ENCODE measurements at places on chromosomes 4 and X. TPM values are rescaled to one million over a fixed set of nuclear protein-coding genes. Genes with fewer than 3 reads are reported as not detected.

The CXCL8 gene
- 2.2 TPM for total RNA-seq

The STK26 gene
- 52.7 TPM for total RNA-seq

GRCh38 chrX:13396924-13397323, 77.1 kb upstream of the ATXN3L start:
- H3K27ac ChIP-seq = no peak overlapping the region
- DNase-seq = no peak
- peaks cover 3% of the 10 kb centered on the region for H3K4me1 ChIP-seq
- no peaks in the 10 kb centered on the region for H3K36me3 ChIP-seq
- H3K27me3 ChIP-seq = no peaks in the 10 kb centered on the region
- H3K4me3 ChIP-seq = no peak overlapping the region

The CFP gene
- total RNA-seq = 14.1 TPM

- peak overlapping the region; percentile 88 for H3K4me3 ChIP-seq
- peaks cover 26% of the 10 kb centered on the region for H3K4me1 ChIP-seq
- H3K36me3 ChIP-seq = no peaks in the 10 kb centered on the region
- H3K27me3 ChIP-seq = no peaks in the 10 kb centered on the region
- peak; percentile 79 for DNase-seq
These were observed 78.0 kb upstream of the BCOR start for GRCh38 chrX:40175511-40176350.

- peaks cover 13% of the 10 kb centered on the region for H3K4me1 ChIP-seq
- DNase-seq = no peak
- no peak overlapping the region for H3K27ac ChIP-seq
- no peaks in the 10 kb centered on the region for H3K27me3 ChIP-seq
- peaks cover 12% of the 10 kb centered on the region for H3K36me3 ChIP-seq
- H3K4me3 ChIP-seq = no peak overlapping the region
These were observed 29.7 kb downstream of the PDS5A start for GRCh38 chr4:39947963-39948362.

GRCh38 chrX:3532581-3533085, 180.8 kb downstream of the PRKX start:
- H3K27me3 ChIP-seq = peaks cover 2% of the 10 kb centered on the region
- H3K4me3 ChIP-seq = no peak overlapping the region
- no peaks in the 10 kb centered on the region for H3K36me3 ChIP-seq
- no peak for DNase-seq
- no peak overlapping the region for H3K27ac ChIP-seq
- no peaks in the 10 kb centered on the region for H3K4me1 ChIP-seq

GRCh38 chr4:123345935-123346300, 50.7 kb upstream of the SPRY1 start:
- H3K4me1 ChIP-seq = peaks cover 5% of the 10 kb centered on the region
- H3K4me3 ChIP-seq = no peak overlapping the region
- H3K36me3 ChIP-seq = no peaks in the 10 kb centered on the region
- H3K27me3 ChIP-seq = peaks cover 7% of the 10 kb centered on the region
- DNase-seq = no peak

- H3K4me1 ChIP-seq = no peaks in the 10 kb centered on the region
- H3K27ac ChIP-seq = no peak overlapping the region
- no peaks in the 10 kb centered on the region for H3K27me3 ChIP-seq
- H3K36me3 ChIP-seq = no peaks in the 10 kb centered on the region
- no peak for DNase-seq
These were observed 185.2 kb downstream of the UNC5C start for GRCh38 chr4:95363559-95363925.

GRCh38 chr4:5391492-5391891, 316.9 kb downstream of the EVC2 start:
- H3K4me1 ChIP-seq = no peaks in the 10 kb centered on the region
- H3K27me3 ChIP-seq = no peaks in the 10 kb centered on the region
- H3K4me3 ChIP-seq = no peak overlapping the region
- H3K27ac ChIP-seq = no peak overlapping the region
- no peak for DNase-seq

The MAP7D3 gene
- 12.0 TPM for total RNA-seq

The CTAG1A gene
- not detected for total RNA-seq

The ETDB gene
- total RNA-seq = not detected

The TAF7L gene
- not detected for total RNA-seq

DNA sequence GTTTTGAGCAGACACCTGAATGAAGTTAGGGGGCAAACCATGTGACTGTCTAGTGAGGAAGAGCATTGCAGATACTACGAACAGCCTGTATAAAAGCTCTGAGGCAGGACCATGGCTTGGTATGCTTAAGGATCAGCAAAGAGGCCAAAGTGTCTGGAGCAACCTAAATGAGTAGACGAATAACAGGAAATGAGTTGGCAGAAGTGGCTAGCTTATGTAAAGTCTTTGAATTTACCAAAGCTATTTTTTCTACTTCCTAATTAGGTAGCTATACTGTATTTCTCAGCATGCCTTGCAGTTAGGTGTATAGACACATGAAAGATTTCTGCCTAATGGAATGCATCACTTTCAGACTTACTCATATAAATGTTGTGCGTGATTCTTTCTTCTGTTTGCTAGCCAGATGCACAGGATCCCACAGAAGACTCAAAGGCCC, 9.3 kb upstream of the GPRIN3 start:
- H3K27me3 ChIP-seq = no peaks in the 10 kb centered on the region
- H3K27ac ChIP-seq = peak overlapping the region; percentile 87
- H3K4me1 ChIP-seq = peaks cover 35% of the 10 kb centered on the region
- H3K36me3 ChIP-seq = peaks cover 12% of the 10 kb centered on the region
- peak overlapping the region; percentile 51 for H3K4me3 ChIP-seq

- H3K36me3 ChIP-seq = no peaks in the 10 kb centered on the region
- no peak overlapping the region for H3K4me3 ChIP-seq
- no peak overlapping the region for H3K27ac ChIP-seq
- H3K4me1 ChIP-seq = no peaks in the 10 kb centered on the region
These were observed 289.7 kb downstream of the STK32B start for GRCh38 chr4:5340991-5341451.

The ATP11C gene
- 20.4 TPM for total RNA-seq

DNA sequence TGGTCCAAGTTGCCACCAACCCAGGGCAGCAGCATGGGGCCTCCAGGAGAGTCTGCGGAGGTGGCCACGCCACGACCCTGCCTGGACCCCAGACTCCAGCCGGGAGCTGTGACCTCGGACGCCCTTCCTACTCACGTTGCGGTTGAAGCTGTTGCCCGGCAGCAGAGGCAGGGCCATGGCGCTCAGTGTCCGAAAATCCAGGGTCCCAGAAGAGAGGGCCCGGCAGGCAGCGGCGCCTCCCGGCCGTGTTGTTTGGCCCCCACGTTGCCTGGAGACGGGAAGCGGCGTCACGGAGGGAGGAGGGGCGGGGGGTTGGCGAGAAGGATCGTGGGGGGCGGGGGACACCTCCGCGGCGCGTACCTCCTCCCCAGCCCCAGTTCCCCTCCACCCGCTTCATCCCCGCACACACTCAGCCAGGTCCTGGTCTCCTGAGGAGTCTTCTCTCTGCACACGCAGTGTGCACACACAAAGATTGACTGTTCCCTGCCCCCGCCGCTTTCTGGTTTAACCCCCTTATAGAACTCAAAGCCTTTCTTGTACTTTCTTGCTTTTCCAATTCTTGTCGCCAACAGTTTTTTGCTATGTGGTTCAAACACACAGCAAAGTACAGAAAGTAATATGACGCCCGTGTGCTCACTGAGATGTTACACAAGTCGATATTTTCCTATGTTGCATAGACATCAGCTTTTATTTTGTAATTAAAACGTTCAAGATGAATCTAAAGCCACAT, at the start of gene EFHC2:
EFHC2 (minus strand) TSS at position 261 of the 730 bp plus-strand sequence; CDS start at position 177, 84 bp downstream.
- no peaks in the 10 kb centered on the region for H3K27me3 ChIP-seq
- peaks cover 6% of the 10 kb centered on the region for H3K4me1 ChIP-seq
- H3K4me3 ChIP-seq = peak within 1 kb of the TSS; percentile 74
- peak; percentile 67 for DNase-seq
- H3K36me3 ChIP-seq = no peaks in the 10 kb centered on the region
- H3K27ac ChIP-seq = peak within 1 kb of the TSS; percentile 91

DNA sequence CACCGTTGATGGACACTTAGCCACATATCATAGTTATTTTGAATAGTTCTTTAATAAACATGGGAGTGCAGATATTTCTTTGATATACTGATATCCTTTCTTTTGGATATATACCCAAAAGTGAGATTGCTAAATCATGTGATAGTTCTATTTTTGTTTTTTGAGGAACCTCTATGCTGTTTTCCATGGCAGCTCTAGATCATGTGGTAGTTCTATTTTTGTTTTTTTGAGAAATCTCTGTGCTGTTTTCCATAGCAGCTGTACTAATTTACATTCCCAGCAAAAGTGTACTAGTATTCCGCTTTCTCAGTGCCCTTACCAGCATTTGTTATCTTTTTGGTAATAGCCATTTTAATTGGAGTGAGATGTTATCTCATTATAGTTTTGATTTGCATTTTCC, 3.6 kb downstream of the SH3BGRL start:
- peaks cover 29% of the 10 kb centered on the region for H3K36me3 ChIP-seq
- no peak for DNase-seq
- H3K27me3 ChIP-seq = no peaks in the 10 kb centered on the region

The FAAH2 gene
- 5.5 TPM for total RNA-seq

DNA sequence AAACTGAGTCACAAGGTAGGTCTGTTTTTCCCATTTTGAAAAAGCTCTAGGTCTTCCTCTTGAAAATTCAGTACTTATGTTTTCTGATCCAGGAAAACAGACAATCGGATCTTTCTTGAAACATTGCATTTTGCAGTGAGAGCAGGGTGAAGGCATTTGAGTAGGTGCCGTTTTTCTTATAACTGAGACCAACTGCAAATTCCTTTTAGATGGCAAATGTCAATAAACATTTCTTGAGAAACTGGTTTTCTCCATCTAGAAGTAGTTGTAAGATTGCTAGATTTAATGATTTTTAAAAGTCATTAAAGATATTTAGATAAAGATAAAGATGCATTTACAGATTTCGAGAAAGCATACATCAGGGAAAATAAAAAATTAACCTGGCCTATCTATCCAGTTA, 92.4 kb downstream of the PHOX2B start:
- H3K4me1 ChIP-seq = no peaks in the 10 kb centered on the region
- no peak overlapping the region for H3K4me3 ChIP-seq
- H3K27me3 ChIP-seq = peaks cover 6% of the 10 kb centered on the region

DNA sequence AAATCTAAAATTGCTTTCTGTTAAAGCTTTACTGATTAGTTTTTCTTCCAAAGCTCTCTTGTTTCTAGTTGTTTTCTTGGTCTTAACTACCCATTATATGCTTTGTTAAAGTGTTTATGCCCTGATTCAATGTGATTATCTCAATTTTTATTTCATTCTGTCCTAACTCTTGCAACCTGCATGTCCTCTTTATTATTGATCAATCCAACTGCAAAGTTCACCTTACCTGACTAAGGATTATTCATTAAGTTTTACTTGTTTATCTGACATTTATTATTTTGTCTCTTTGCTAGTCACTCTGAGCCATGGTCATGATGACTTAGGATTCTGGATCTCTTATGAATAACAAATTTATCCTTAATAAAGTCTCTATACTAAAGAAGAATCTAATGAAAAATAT, 15.8 kb downstream of the UGT2B10 start:
- DNase-seq = no peak
- no peaks in the 10 kb centered on the region for H3K27me3 ChIP-seq
- no peak overlapping the region for H3K4me3 ChIP-seq
- no peaks in the 10 kb centered on the region for H3K36me3 ChIP-seq
- H3K4me1 ChIP-seq = no peaks in the 10 kb centered on the region
- H3K27ac ChIP-seq = no peak overlapping the region

GRCh38 chr4:89496851-89497250, 189.3 kb upstream of the GPRIN3 start:
- no peak overlapping the region for H3K27ac ChIP-seq
- no peaks in the 10 kb centered on the region for H3K4me1 ChIP-seq
- DNase-seq = no peak
- H3K36me3 ChIP-seq = no peaks in the 10 kb centered on the region
- H3K4me3 ChIP-seq = no peak overlapping the region

The REELD1 gene
- 0.28 TPM for total RNA-seq

The HMX1 gene
- not detected for total RNA-seq

The NKX3-2 gene
- total RNA-seq = not detected

DNA sequence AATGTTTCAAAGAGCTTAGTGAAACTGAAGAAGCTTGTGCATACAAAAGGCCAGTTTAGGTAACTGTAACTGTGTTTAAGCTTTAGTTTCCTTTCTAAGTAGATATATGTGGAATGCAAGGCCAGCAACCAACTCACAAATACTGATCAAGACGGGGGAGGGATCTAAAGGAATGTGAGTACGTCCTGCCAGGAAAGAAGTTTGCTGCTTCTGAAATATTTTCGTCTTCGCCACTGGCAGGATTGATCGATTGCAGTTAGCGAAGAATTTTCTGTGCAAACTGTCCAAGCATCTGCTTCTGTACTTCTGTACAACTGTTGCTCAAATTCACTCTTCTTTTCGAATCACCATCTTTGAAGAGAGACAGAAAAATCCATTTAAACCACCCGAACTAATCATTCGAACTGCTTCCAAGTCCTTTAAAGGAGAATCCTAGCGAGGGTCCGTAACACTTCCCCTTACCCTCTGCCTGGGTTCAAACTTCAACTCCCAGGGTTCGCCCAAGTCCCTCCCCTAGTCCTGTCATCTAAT, 373 bp upstream of the INTS6L start:
- peak overlapping the region; percentile 100 for H3K27ac ChIP-seq
- H3K4me1 ChIP-seq = peaks cover 23% of the 10 kb centered on the region
- no peaks in the 10 kb centered on the region for H3K27me3 ChIP-seq
- peaks cover 15% of the 10 kb centered on the region for H3K36me3 ChIP-seq
- H3K4me3 ChIP-seq = peak overlapping the region; percentile 99

DNA sequence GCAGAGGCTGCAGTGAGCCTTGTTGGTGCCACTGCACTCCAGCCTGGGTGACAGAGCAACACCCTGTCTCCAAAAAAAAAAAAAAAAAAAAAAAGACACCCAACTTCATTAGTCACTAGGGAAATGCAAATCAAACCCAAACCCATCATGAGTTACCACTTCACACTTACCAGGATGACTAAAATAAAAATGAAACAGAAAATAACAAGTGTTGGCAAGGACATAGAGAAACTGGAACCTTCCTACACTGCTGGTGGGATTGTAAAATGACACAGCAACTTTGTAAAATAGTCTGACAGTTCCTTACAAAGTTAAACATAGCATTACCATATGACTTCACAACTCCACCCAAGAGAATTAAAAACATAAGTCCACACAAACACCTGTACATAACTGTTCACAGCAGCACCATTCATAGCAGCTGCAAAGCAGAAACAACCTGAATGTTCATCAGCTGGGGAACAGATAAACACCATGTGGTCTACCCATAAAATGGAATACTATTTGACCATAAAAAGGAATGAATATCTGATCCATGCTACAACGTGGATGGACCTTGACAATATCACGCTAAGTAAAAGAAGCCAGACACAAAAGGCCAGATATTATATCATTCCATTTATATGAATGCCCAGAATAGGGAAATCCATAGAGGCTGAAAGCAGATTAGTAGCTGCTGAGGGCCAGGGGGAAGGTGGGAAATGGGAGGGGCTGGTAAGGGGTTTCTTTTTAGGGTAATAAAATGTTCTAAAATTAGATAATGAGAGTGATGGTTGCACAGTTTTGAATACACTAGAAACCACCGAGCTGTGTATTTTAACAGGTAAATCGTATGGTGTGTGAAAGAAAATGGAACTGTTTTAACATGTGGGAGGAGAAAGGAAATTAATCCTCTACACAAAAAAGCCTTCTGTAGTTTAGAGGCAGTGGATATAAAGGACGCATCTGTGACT, 18.3 kb downstream of the CD99L2 start:
- no peak for DNase-seq
- H3K36me3 ChIP-seq = peaks cover 16% of the 10 kb centered on the region
- peak overlapping the region; percentile 79 for H3K27ac ChIP-seq

GRCh38 chr4:180913750-180914149, 1329.5 kb upstream of the TENM3 start:
- no peaks in the 10 kb centered on the region for H3K36me3 ChIP-seq
- H3K27ac ChIP-seq = no peak overlapping the region
- no peaks in the 10 kb centered on the region for H3K4me1 ChIP-seq
- no peaks in the 10 kb centered on the region for H3K27me3 ChIP-seq
- DNase-seq = no peak
